BJ (cell line): ENCODE measurements at places on chromosomes 1 and 21. TPM values are rescaled to one million over a fixed set of nuclear protein-coding genes. Genes with fewer than 3 reads are reported as not detected.

DNA sequence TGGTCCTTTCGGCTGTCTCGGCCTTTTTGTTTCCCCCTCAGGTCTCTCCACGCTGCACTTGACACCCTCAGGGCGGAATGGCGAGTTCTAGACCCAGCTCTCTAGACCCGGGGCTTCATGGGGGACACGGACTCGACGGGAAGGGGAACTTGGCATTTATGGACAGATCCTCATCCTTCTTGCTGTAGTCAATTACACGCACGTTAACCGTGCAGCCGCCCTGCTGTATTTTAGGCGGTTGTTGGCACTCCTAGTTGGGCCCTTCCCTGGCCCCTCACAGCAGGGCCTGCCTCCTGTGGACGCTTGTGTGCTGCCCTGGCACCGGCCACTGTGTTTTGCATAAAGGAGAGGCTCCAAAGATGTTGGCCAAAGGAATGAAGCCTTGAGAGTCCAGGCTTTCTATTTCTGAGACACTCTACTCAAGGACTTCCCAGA is 558 bp upstream of the BTG3 start:
- no peak for DNase-seq

DNA sequence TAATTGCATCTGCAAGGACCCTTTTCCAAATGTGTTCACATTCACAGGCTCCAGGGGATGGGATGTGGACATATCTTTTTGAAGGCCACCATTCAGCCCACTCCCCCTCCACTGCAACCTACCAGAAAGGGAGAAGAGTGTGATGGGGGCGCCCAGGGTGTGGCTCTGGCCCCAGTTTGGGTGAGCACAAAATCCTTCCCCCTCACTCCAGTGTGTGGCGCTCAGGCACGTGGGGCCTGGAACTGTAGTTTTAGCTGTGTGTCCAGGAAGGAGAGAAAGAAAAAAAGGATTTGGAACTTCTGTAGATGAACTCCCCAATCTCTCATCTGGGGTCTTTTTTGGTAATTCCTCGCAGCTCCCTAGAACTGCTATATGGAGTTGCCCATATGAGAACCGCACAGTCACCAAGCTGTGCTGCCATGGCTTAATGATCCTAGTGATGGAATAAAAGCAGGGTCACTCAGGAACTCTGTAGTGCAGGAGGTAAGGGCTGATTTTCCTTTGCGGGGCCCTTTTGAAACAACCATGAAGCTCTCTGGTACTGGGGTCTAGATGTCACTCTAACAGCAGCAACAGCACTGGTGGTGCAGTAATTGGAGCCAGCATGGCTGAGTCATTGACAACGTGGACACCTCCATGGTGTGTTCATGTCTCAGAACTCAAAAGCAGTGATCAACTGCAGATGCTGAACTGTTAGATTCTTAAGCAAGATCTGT is 17.0 kb downstream of the AGT start:
- DNase-seq: no peak

Gene SCAMP3
- polyA plus RNA-seq: 147 and 193 TPM in 2 replicates

- DNase-seq: no peak
Observed at GRCh38 chr21:37835481-37835880, 80.8 kb downstream of the KCNJ6 start.

Gene GREM2
- 3.9 and 5.6 TPM in 2 replicates for polyA plus RNA-seq

- peak; percentile 73 for DNase-seq
Observed at GRCh38 chr1:25566730-25567341, 23.4 kb downstream of the LDLRAP1 start.

DNA sequence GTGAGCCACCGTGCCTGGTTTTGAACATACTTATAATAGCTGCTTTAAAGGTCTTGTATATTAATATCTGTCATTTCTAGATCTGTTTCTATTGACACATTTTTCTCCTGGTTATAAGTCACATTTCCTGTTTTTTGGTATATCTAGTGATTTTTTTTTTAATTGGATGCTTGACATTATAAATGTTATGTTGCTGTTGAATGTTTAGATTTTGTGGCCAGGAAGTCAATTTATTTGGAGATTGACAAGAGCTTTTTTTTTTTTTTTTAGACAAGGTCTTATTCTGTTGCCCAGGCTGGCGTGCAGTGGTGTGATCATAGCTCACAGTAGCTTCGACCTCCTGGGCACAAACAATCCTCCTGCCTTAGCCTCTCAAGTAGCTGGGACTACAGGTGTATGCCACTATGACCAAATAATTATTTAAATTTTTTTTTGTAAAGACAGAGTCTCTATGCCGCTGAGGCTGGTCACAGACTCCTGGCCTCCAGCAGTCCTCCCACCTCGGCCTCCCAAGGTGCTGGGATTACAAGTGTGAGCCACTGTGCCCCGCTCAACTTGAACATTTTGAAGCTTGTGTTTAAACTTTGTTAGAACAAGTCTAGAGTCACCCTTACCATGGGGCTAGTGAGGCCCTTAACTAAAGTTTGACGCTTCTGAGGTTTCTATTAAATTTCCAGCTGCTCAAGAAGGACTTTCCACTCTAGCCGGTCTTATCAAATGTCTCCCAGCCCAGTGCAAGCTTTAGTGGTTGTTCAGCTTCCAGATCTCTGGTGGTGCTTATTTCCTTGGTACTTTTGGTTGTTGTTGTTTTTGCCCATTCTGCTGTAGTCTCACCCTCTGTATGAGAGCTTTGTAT is 8.6 kb upstream of the CHI3L2 start:
- no peak for DNase-seq

DNA sequence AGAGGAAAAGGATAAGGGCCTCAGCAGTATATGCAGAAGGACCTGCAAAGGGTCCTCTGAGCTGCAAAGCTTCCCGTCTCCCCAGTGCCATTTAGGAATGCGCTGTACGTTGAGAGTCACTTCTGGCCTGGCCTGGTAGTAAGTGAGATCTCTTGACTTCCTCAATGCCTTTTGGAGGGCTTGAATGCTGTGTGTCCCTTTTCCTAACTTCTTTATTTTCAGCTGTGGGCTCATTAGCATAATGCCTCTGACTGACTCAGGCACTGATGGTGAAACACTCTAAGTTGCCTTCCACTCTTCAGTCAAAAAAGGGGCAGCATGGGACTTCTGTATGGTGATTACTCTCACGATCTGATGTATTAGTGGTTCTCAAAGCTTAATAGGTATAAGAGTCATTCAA is 49.9 kb downstream of the XCL1 start:
- DNase-seq: no peak

DNA sequence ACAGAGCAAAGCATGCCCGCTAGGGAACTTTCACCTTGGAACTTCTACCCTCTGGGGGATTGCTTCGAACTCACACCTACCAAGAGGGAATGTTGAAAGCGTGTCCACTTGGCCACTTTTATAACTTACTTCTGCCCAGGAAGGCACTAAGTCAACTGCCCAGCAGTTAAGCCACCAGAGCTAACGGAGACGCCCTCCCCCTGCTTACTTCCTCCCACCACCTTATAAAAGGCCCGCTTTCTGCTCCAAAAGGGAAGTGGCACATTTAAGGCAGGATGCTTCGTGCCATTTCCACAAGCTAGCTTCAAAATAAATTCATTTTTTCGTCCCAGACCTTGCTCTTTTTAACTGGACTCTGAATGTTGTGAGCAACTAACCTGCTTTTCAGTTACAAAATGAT is 3.2 kb upstream of the AK2 start:
- no peak for DNase-seq

- DNase-seq: no peak
Observed at GRCh38 chr1:110133436-110133835, 16.9 kb upstream of the SLC6A17 start.

Gene OR6N1
- not detected in 2 replicates for polyA plus RNA-seq

Gene CSMD2
- polyA plus RNA-seq: 1.8 and 2.0 TPM in 2 replicates

DNA sequence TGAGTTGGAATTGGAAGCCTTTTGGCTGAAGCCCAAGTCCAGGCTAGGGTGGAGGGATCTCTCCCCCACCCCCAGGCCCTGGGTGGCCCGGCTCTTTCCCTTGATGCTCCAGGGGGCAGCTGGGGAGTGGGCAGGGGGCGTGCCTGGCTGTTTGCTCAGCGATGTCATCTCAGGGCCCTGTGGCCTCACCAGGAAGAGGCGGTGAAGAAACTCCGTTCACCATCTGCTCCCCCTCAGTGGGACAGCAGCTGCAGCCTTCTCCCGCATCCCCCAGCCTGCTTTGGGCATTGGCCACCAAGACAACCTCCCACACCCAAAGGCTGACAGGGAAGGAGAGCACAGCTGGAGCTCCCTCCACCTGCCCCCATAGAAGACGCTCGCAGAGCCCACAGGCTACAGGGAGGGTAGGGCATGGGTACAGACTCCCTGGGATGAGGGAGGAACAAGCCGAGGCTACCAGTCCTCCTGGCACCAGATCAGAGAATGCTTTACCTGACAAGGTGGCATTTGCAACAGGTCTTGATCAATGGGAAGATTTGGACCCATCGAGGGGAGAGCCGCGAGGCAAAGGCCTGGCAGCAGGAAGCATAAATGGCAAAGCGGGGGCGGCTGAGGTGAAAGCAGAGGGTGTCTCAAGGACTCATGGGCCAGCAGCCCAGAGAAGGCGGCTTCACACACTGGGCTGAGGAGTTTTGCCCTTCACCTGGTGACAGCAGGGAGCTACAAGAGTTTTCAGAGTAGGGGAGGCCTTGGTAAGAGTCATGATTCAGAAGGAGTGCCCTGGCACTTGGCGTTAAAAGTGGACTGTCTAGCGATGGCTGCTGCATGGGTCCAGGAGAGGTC is 6.5 kb upstream of the GUCA2A start:
- DNase-seq: no peak

Gene CDCA8
- polyA plus RNA-seq: 14.9 and 28.2 TPM in 2 replicates

- no peak for DNase-seq
Observed at GRCh38 chr1:224632921-224633321, 16.8 kb downstream of the CNIH3 start.

Gene HIVEP3
- polyA plus RNA-seq: 3.7 and 4.0 TPM in 2 replicates

DNA sequence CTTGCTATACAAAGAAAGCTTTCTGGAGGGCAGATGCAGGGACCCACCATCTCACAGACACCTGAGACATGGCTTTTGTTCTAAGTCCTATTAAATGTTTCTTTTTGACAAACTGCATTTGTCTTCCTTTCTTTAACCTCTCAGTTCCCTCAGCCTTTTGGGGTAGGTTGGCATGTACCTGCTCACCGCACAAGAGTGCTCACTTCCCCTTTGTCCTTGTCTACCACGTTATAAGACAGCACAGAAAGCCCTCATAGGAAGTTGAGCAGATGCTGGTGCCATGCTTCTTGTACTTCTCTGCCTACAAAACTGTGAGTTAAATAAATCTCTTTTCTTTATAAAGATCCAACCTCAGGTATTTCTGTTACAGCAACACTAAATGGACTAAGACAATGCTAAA is 31.9 kb upstream of the RGS21 start:
- no peak for DNase-seq

Gene NHLH1
- polyA plus RNA-seq: 0.13 and 0.20 TPM in 2 replicates

GRCh38 chr1:112938210-112938609 is 17.8 kb downstream of the SLC16A1 start:
- no peak for DNase-seq

GRCh38 chr1:47532921-47533792 is 95.3 kb downstream of the FOXD2 start:
- DNase-seq: peak; percentile 37

DNA sequence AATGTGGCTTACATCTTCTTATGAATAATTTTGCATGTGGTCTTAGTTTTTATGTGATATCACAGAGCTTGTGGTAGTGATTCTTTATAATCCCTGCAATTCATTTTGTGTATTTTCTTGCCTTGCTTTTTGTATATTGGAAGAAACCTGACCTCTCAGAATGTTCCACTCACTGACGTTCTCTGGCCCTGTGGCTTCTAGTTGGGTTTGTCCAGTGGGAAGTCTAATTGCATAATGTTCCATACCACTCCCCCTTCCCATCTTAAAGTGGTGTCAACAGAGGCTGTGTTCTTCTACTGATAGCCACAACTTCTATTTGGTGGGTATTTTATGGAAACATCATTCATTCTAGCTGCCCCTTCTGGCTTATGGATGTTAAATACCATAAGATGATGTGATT is 225.3 kb downstream of the BACH1 start:
- no peak for DNase-seq

- DNase-seq: no peak
Observed at GRCh38 chr1:169570172-169570574, 16.1 kb downstream of the F5 start.

- DNase-seq: no peak
Observed at GRCh38 chr1:25669781-25670567, 53.4 kb downstream of the MAN1C1 start.

Gene TMEM54
- 19.1 and 34.9 TPM in 2 replicates for polyA plus RNA-seq

Gene CLDN17
- not detected in 2 replicates for polyA plus RNA-seq

GRCh38 chr1:211952299-211952698 is 83.1 kb downstream of the INTS7 start:
- no peak for DNase-seq

- DNase-seq: no peak
Observed at GRCh38 chr1:22283596-22283995, 140.7 kb upstream of the WNT4 start.

DNA sequence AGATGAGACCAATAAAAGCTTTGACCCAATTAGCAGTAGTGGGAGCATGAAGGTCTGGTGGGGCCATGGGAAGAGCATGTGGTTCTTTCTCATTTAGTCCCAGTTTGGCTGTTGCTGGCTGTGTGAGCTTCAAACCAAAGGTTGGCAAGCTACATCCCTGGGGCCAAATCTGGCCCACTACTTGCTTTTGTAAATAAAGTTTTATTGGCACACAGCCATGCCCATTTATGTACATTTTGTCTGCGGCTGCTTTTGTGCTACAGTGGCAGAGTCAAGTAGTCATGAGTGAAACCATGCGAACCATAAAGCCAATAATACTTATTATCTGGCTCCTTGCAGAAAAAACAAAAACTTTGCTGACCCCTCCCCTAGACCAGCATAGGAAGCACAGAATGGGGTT is 196.9 kb downstream of the PRDM2 start:
- DNase-seq: no peak

Gene TP73
- not detected in 2 replicates for polyA plus RNA-seq

Gene LAPTM5
- polyA plus RNA-seq: 1.6 and 2.1 TPM in 2 replicates

DNA sequence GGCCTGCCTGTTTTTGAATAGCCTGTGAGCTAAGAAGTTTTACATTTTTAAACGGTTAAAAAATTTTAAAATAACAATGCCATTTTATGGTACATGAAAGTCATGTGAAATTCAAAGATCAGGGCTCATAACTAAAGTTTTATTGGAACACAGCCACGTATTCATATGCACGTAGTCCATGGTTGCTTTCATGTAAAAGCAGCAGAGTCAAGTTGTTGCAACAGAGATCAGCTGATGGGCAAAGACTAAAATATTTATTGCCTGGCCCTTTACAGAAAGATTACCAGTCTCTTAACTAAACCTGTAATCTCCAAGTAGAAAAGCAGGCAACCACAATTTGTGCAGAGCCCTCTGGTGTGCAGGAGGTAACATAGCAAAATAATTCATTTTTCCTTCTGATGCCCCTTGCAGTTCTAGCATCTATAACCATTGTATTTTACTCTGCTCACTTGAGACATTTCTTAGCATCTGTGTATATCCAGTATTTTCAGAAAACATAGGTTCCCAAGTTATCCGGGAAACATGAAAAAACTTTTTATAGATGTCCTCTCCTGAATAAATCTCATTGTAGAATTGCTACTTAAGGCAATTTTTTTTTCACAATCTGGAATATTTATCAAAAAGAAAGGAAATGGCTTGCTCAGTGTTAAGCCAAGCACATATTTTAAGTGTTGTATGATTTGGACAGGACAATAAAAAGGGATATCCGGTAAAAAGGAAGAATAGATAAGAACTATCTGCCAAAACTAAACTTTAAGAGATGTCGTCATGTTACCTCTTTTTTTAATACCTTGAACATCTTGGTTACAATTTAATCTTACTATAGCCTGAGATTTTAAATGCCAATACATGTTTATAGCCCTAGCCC is 430.8 kb downstream of the PLPP3 start:
- no peak for DNase-seq

Gene ATP1A4
- not detected in 2 replicates for polyA plus RNA-seq
